Activated CD4-positive, alpha-beta T cell treated with anti-CD3 and anti-CD28 coated beads for 36 hours (primary cell): ENCODE measurements at places on chromosomes 11 and 22. TPM values are rescaled to one million over a fixed set of nuclear protein-coding genes. Genes with fewer than 3 reads are reported as not detected.

DGAT2 gene
- 1.5 TPM for total RNA-seq

MRPL48 gene
- total RNA-seq: 52.0 TPM

GLYAT gene
- total RNA-seq: not detected

FDXACB1 gene
- total RNA-seq: 6.0 TPM

GP1BB gene
- total RNA-seq: not detected

RBFOX2 gene
- 7.7 TPM for total RNA-seq

MYOD1 gene
- total RNA-seq: not detected

PLXNB2 gene
- total RNA-seq: 5.5 TPM

SLC22A9 gene
- not detected for total RNA-seq

PACS1 gene
- 90.7 TPM for total RNA-seq

OR2AT4 gene
- total RNA-seq: not detected

CDC42BPG gene
- total RNA-seq: 0.28 TPM

GLYATL1 gene
- total RNA-seq: 0.50 TPM

HSPB2 gene
- total RNA-seq: not detected

ZNF215 gene
- 3.6 TPM for total RNA-seq

PDXP gene
- total RNA-seq: 37.8 TPM

OSBP2 gene
- total RNA-seq: 1.2 TPM

PRG3 gene
- not detected for total RNA-seq

SLC3A2 gene
- 402 TPM for total RNA-seq

TOMT gene
- not detected for total RNA-seq

MIOX gene
- 0.32 TPM for total RNA-seq

C11orf91 gene
- not detected for total RNA-seq

DRD4 gene
- 0.30 TPM for total RNA-seq

RRP7A gene
- 95.6 TPM for total RNA-seq

CHRDL2 gene
- total RNA-seq: not detected

OR52A1 gene
- not detected for total RNA-seq
